Stimulated activated CD4-positive, alpha-beta T cell treated with anti-CD3 and anti-CD28 coated beads, Interleukin-15, amount 100 ng/mL, for 1 hour (primary cell): ENCODE measurements at places on chromosomes 1 and 21.

DNA sequence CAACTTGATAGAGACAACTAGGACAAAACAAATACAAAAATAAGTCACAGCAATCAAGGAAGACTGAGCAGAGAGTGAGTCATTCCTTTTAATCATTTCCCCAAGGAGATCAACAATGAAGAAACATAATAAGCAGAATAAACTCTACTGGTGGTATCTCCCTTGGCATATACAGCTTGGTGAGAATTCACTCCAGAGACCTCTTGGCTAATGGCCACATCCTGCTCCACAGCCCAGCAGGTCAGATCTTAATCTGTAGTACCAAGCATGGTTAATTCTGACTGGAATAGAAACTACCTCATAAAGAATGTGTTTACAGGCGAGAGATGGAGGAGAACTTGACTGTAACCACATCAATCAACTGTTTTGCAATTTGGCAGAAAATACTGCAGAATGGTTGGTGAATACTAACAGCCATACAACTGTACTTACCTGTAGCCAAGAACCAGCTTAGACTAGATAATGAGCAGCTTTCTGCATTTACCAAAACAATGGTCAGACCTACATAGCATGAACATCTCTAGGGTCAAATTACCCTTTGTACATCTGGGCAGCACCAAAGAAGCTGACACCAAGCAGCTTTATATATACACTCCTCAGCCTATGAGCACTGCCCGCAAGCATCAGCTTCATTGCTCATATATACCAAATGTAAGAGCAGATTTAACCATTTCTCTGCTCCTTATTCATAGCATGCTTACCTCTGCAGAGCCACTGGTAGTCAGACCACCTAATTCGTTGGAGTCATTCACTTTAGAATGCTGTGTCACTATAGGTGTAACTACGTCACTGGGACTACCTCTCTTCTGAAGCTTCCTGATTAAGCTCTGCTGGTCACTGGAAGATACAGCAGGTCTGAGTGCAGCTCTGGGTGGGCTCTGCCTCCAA is 51.0 kb downstream of the KIAA0319L start:
- DNase-seq = no peak

DNA sequence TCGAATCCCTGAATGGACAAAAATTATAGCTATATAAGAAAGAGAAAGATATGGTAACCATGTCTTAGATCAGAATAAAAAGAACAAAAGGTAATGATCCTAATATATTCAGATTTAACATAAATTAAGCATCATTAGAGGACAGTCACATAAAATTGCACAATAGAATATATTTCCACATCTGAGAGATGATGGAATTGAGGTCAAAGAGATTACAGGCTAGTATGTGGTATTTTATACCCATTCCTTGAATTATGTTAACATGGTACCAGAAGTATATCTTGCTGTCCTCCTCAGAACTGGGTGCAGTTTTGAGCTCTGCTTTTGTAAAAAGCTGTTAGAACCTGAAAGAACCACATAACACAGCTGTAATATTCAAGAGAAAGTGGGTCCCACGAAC is 245.6 kb upstream of the HOOK1 start:
- DNase-seq = no peak

DNA sequence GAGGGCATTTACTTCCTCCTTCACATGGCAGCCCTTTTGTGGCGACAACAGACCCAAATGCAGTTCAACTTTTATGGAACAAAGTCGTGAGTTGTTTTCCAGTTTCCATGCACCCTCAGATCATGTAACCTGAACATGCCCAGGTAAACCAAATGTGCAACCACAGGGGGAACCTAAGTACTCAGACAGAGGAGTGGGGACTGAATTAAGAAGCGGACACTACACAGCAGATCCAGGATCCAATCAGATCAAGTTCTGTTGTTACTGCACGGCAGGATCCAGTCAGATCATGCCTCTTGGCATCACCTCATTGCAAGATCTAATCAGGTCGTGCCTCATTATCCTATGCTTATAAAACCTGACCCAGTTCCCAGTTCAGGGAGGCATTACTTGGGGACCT is 115.7 kb downstream of the MATN1 start:
- DNase-seq = no peak

- DNase-seq = no peak
Observed at GRCh38 chr1:118298397-118298796, 113.4 kb upstream of the SPAG17 start.

GRCh38 chr1:244210884-244211558 is 159.9 kb downstream of the ZBTB18 start:
- DNase-seq = no peak
